Renal cortical epithelial cell (primary cell): ENCODE measurements at places on chromosomes 11 and 22.

DNA sequence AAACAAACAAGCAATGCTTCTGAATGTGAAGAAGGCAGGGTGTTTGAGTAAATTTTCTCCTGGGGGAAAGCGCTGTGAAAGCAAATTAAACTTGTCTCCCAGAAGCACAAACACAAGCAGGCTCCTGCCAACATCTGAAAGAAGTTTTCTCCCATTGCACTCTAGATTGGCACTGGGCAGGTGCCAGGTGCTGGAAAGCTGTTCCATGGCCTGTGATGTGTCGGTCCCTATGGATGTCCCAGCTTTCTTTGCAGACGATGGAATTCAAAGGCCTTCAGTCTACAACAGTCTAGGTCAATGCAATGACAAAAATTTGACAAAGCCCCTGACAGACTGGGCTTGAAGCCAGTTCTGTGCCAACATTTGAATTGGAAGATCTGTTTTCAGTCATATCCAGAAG is 246.1 kb upstream of the NARS2 start:
- DNase-seq = no peak

- DNase-seq = no peak
Measured at GRCh38 chr11:134664447-134665187, 252.6 kb upstream of the B3GAT1 start.

GRCh38 chr11:129392995-129393394 is 17.3 kb downstream of the BARX2 start:
- DNase-seq = no peak

DNA sequence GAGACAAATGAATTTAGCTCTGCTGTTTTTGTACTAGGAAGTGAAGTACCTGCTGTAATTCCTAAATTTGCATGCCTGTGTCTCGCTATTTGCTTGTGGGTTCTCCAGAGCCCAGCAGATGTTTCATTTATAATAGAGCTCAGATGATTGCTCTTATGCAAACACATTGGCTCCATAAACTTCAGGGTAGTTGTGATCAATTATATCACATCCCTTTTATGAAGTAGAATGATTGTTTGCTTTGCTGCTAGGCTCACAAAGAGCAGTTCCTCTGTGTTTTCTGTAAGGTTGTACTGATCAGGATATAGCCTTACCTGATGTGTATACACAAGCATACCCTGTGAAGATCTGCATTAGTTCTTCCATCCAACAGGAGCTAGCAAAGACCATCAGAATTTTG is 64.1 kb downstream of the C11orf87 start:
- DNase-seq = no peak

- no peak for DNase-seq
Measured at GRCh38 chr11:34327804-34328631, 29.8 kb downstream of the ABTB2 start.

DNA sequence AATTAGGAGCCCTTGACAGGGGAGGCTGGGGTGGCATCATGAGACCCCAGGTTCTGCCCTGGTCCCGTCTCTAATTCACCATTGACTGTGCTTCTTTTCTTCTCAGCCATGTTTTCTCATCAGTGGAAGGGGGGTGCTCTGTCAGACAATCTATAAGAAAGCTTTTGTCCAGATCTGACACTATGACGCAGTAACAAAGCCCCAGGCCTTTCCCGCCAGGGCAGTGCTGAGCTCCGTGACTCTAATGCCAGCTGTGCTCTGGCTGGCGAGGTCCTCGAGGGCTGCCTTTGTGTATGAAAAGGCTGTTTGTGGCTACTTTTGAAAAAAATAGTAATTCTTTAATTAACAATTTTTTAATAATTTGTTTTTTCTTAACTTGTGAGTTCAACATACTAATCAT is 3.2 kb downstream of the CD6 start:
- DNase-seq = no peak

DNA sequence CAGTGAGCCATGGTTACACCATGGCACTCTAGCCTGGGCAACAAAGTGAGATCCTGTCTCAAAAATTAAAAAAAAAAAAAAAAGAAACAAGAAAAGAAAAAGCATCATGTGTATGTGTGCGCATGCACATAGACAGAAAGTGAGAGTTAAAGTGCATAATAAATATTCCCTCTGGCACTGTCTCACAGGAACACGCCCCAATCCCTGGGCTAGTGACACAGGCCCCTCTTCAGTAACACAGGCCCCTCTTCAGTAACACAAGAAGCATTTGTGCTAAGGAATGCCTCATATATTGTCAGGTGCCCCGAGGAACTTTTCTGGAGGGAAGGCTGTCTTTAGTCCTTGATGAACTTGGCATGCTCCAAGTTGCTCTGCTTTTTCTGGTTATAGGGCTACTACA is 57.5 kb downstream of the RPL27A start:
- DNase-seq = no peak

GRCh38 chr11:80898910-80899309 is 1458.1 kb upstream of the TENM4 start:
- no peak for DNase-seq

DNA sequence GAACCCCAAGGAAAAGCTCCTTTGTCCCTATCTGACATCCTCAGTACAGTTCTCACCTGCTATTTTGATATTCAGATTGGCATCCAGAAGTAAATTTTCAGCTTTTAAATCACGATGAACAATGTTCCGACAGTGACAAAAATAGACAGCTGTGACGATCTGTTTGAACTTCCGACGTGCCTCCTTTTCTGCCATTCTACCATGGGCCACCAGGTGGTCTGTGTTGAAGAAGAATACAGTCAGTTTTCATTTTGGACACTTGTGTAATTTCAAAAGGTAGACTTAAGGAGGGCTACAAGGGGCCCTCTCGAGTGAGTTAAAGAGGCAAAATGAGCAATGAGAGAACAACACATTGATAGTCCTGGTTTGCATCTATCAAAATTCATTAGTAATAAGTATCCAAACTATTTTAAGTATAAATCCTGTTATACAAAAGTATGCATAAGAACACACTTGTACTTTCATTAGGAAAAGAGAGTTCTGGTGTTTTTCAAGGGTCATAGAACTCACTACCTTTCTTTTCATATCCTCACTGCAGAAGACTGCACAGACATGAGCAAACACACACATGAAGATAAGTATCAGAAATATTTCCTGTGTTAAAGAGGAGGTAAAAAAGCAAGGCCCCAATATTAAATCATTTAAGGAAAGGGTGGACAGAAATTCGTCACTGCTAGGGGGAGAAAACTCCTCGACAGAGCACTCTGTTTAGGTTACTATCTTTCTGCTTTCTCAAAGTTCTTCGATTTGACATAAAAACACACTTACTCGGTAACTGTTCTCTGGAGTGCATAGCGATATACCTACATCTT is 89.9 kb upstream of the APOA1 start:
- DNase-seq = no peak

GRCh38 chr11:123702696-123703095 is 38.8 kb downstream of the ZNF202 start:
- no peak for DNase-seq

DNA sequence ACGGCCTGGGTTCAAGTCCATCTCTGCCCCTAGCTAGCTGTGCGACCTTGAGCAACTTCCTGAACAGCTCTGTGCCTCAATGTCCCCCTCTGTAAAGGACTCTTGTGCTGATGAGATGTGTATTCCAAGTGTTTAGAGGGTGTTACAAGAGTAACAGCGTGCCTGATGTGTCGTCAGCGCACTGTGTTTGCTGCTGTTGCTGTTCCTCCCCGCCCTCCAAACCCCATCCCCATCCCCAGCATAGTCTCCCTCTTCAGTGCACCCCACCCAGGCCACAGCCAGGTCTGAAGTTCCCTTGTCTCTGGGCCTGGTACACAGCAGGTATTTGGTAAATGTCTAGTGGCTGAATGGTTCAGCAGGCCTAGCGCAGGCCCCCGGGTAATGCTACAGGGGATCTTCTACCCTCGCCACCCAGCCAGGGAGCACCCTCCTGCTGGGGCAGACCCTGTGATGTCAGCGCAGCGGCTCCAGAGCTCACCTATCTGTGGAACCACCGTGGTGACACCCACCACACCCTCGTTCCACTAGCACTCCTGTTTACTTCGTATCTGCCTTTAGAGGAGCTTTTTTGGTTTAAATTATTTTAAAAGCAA is 10.3 kb downstream of the CBX7 start:
- DNase-seq = no peak

DNA sequence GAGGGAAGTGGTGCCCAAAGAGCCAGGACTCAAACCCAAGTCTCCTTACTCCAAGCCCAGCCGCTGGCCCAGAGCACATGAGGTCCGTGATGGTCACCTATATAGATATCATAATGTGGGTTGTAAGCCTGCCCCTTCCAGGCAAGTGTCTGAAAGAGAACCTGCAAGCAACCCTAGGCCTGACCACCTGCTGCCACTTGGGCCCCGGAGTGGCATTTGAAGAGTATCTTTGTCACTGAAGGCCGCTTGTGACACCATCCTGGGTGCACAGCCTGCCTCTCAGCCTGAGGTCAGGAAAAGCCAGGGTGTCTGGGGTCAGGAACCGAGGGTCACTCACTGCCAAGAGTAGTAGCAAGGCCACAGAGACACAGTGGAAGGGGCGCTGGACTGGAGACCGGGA is 32.4 kb downstream of the OTOG start:
- no peak for DNase-seq

- DNase-seq = no peak
Measured at GRCh38 chr22:17647991-17648390, 9.4 kb downstream of the BCL2L13 start.

- no peak for DNase-seq
Measured at GRCh38 chr22:42931421-42932196, 74.5 kb upstream of the ARFGAP3 start.

- no peak for DNase-seq
Measured at GRCh38 chr11:15874704-15875103, 481.6 kb downstream of the SOX6 start.

DNA sequence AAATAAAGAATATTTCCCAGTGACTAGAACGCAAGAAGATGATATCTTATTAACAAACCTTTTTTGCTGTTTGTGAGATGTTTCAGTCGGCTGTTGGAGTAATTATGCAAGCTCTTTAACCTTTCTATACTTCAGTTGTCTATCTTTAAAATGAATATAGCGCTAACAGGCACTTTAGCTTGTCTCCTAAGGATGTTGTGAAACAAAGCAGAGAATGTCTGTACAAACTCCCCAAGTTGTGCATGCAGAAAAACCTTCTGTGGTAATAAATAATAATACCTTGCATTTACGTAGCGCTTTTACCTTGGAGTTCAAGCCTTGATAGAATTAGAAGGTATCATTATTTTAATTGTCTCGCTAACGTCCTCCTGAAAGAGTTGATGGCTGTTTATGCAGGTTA is 1.9 kb upstream of the KDM2A start:
- DNase-seq = no peak

DNA sequence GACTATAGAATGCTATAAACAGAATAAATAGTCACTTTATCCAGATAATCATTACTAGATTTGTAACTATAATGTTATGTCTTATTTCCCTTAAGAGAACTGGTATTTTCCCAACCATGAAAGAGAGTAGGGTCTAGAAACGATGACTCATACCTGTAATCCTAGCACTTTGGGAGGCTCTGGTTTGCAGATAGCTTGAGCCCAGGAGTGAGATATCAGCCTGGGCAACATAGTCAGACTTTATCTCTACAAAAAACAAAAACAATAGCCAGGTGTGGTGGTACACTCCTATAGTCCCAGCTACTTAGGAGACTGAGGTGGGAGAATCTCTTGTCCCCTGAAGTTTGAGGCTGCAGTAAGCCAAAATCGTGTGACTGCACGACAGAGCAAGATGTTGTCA is 30.9 kb downstream of the OR52A5 start:
- DNase-seq = no peak

DNA sequence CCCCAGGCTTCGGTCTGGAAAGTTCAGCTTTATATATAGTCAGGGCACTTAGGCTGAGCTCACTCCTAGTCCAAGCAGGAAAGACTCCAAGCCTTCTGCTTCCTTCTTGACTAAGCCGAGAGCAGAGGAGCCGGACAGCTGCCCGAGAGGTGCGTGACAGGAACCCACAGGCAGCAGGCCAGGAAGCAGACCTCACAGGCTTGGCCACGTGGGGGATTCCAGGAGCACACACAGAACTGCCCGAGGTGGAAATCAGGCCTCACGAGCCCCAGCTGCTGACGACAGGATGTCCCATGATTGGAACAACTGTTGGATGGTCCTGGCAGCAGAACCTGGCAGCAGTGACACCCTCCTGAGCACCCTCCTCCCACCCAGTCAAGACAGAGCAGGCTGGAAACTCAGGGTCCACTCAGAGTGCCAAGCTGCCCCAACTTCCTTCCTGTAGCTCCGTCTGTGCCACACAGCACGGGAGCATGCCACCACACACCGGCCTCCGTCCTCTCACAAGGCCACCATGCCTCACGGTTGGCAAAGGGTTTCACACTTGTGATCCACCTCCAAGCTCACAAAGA is 5.4 kb downstream of the PLA2G6 start:
- peak; percentile 79 for DNase-seq

DNA sequence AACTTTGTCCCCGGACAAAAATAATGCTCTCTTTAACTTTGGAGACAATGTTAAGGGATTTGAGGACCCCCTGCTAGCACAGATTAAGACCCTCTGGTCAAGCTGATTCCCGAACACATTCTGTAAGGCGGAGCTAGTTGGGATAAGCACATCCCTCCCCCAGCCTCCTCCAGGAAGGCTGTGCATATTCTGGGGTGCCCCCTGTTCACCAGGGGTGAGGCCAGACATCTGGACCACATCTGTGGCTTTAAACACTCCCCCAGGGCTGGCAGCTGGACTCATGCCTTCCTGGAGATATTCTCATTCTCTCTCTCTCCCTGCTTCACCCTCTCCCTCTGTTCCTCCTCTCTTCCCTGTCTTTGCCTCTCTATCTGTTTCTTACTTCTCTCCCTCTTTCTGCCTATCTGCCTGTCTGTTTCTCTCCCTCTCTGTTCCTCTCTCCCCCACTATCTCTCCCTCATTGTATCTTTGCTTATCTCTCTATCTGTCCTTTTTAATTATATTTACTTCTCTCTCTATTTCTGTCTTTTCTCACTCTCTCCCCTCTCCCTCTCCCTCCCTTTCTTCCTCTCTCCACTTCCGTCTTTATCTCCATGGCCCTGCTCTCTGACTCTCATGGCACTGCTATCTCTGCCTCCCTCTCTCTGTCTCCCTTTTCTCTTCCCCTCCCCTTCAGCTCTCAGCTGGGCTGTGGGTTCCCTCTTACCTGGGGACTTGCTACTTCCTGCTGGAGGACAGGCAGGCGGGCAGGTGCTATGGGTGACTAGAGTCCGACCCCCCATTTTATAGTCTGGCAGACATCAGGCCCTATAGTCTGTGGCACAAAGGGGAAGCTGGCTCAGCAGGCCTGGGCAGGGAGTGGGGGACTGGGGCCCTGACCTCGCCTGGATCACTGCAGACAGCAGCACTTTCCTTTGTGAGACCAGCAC is at the start of gene CRYBB1:
CRYBB1 (minus strand) TSS at position 757 of the 929 bp plus-strand sequence. CDS start 1,708 bp downstream, outside the sequence.
- DNase-seq = no peak
